CD4-positive, alpha-beta T cell treated with Interferon alpha-2 for 1 hour (primary cell): ENCODE measurements at places on chromosomes 12 and 14.

GRCh38 chr12:5624486-5625272, 192.8 kb downstream of the NTF3 start:
- no peak for DNase-seq

DNA sequence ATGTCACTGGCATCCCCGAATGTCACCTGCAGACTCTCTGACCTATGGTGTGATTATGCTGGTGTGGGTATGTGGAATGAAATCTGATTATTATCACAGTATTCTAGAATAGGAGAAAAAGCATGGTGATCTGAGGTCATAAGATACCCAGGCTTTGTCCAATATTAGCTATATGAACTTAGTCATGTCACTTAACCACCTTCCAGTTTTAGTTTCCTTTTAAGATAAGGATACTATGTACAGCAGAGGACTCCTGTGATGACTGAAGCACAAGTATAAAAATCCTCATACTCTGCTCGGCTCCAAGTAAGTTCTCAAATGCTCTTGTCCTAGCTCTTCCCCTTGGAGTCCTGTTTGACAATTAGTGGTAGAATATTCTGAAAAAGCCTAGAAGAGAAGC, 2.8 kb downstream of the GNS start:
- DNase-seq: no peak

- no peak for DNase-seq
Observed at GRCh38 chr12:108308395-108309085, 30.6 kb downstream of the CMKLR1 start.

GRCh38 chr12:79844693-79845092, 90.2 kb downstream of the PPP1R12A start:
- DNase-seq: no peak

GRCh38 chr12:92078167-92079053, 67.2 kb downstream of the BTG1 start:
- DNase-seq: no peak

- DNase-seq: no peak
Observed at GRCh38 chr12:125090437-125090836, 25.2 kb downstream of the AACS start.

GRCh38 chr12:121795034-121795968, 1.8 kb upstream of the RHOF start:
- DNase-seq: peak; percentile 83

DNA sequence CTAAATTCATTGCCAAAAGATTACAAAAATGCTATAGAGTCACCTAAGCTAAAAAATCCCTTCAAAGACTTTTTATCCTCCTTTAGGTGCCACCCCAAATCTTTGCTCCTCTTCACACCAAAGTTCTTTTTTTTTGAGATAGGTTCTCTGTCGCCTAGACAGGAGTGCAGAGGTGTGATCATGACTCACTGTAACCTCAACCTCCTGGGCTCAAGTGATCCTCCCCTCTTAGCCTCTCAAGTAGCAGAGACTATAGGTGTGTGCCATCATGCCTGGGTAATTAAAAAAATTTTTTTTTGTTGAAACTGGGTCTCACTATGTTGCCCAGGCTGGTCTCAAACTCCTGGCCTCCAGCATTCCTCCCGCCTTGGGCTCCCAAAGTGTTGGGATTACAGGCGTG, 47.9 kb downstream of the WDHD1 start:
- no peak for DNase-seq

DNA sequence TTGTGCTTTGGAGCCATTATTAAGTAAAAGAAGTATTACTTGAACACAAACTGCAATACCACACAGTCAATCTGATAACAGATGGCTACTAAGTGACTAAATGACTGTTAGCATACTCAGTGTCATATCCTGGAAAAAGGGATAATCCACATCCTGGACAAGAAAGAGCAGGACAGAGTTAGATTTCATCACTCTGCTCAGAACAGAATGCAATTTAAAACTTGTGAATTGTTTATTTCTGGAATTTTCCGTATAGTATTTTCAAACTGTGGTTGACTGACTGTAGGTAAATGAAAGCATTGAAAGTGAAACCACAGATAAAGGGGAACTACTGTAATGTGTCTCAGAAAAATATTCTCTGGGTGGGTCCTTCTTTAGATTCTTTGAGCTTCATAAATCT, 458.8 kb downstream of the TMEM117 start:
- DNase-seq: no peak

GRCh38 chr12:29050503-29050902, 98.6 kb upstream of the FAR2 start:
- DNase-seq: no peak

DNA sequence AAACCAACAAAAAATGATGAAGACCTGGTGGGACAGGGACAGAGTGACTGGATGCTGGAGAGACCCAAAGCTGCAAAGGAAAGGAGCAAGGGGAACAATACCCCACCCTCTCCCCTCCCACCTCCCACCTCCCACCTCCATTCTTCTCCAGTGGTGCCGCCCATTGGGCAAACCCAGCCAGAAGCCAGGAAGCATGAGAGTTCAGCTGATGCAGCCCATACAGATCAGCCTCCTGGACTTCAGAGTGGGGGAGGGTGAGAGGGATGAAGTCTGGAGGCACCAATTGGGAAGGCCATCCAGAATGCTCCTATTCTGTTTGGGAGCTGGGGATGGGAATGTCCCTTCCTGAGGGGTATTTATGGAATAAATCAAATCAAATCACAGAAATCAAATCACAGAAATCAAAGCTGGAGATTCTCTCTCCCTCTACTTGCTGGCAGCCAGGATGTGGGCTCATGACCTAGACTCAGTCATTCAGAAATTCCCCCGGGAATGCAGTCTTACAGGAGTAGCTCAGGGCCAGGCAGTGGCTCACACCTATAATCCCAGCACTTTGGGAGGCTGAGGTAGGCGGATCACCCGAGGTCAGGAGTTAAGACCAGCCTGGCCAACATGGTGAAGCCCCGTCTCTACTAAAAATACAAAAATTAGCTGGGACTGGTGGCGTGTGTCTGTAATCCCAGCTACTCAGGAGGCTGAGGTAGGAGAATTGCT, 31.1 kb downstream of the IRF2BPL start:
- DNase-seq: no peak

DNA sequence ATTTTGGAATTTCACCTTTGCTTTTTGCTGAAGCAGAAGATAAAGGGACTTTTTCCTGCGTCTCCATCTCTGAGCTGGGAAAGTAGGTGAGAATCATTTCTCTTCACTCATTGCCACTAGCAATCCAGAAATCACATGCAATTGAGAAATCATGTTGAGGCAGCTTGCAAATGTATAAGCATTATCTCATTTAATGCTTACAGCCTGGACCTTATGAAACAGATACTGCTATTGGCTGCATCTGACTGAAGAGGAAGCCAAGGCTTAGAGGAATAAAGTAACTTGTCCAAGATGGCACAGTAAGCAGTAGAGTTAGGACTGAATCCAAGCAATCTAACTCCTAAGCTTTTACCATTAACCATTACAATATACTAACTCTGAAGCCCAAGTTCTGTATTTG, 122.4 kb downstream of the FIGNL2 start:
- DNase-seq: no peak

DNA sequence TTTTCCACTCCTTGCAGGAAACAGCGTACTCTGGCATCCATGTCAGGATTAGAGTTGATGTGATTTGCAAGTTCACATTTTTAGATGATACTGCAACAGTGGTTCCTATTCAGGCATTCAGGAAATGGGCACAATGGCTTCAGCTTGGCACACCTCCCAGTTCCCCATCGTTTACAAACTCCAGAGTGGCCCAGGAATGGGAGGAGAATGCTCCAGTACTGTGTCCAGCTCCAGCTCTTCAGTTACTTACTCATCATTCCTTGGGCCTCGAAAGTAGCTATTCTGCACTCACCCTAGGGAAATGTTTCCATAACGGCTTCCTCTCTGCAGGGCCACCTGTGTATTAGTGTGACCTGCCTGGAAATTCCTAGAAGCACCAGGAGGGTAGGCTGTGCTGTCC, 239.7 kb upstream of the RGS6 start:
- DNase-seq: no peak

- DNase-seq: peak; percentile 47
Observed at GRCh38 chr14:91078095-91078737, 17.8 kb upstream of the RPS6KA5 start.

DNA sequence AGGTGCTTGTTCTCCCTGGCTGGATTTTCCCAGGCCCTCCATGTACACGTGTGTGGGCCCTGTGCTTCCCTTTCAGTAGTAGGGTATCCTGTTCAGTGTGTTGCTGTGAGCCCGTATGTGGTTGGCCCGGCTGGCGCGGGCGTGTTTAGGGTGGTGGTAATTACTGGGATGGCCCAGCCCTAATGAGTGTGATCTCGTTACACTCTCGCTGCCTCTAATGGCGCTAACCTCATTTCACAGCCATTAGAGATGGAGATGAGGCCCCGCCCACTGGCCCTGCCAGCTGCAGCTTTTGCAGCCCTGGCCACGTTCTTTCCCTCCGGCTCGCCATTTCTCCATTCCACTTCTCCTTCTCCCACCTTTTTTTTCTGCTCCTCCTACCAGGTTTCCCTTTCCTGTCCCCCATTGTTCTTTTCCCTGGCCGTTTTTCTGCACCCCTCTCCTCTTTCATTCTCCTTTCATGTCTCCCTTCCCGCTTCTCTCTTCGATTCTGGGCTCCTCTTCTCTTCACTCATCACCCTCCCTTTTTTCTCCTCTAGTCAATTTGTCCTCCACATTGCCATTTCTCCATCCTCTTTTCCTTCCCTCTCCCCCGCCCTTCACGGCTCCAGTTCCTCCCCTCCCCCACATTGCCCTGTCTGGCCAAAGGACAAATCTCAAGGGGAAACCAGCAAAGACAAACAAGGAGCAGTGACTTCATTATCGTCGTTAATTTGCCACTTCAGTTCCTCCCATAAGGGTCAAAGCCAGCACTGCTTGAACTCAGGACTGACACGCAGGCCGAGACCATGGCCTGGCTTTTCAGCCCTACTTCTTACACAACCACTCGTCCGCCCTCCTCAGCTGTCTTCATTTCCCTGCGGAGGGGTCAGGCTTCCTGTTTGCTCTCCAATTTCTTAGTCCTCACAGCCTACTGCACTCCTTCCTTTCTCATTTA, 6.8 kb downstream of the ZFHX2 start:
- no peak for DNase-seq

- DNase-seq: no peak
Observed at GRCh38 chr12:46449316-46449715, 76.7 kb upstream of the SLC38A2 start.

- peak; percentile 36 for DNase-seq
Observed at GRCh38 chr12:55829967-55830600, 697 bp upstream of the DNAJC14 start.

DNA sequence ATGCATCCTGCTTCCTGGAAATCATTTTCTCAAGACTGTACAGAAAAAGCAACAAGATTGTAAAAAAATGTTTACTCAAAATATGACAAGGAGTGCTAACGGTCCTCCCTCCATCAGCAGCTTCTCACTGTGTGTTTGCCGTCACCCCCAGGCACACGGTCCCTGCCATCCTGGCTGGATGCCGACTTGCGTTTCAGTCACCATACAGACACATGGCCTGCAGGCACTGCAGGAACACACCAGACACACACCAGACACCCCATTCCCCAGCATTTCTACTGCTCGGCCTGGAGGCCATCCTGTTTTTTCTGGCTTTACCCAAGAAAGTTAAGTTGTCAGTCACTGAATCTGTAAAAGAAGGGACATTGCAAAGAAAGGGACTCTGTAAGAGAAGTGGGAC, 10.8 kb downstream of the KCNK10 start:
- no peak for DNase-seq

DNA sequence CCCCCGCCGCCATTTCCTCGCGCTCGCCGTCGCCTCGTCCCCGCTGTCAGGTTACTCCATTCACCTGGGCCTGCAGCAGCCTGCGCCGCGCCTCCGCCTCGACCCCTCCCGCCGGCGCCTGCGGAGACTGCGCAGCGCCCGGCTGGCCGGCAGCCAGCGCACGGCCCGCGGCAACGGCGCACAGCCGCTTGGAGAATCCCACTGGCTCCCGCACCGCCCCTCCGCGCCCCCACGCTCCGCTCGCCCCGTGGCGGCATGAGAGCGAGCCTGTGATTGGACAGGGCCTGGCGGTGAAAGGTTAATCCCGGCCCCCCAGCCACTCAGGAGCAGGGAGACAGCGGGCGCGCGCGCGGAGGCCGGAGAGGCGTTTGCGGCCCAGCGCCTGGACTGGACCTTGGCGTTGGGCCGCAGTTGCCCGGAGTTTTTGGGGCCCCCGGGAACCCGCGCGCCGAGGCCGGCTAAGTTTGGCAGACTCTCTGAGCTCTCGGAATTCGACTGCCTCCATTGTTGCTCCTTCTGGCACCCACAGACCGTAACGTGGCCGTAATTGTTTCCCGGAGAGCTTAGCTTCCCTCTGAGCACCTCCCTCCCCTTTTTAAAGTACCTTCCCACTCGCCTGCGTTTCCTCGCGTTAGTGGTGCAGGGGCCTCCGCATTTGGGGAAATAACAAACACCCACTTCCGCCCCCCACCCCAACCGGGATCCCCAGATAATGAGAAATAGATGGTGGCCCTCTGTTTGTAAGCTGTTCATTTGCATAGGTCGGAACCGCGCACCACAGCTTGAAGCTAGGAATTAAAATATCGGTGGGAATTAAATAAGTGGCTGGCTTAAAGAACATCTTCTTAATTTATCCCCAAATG, at the start of gene DICER1:
DICER1 (minus strand) TSS at position 203 of the 863 bp plus-strand sequence. CDS start 24,071 bp downstream, outside the sequence.
- DNase-seq: peak; percentile 95
